ENCODE measurements at places on chromosomes 5 and 9. TPM values are rescaled to one million over a fixed set of nuclear protein-coding genes. Genes with fewer than 3 reads are reported as not detected.

Gene DNAJC21
- 72.9 TPM for total RNA-seq

Gene INSL6
- 6.3 TPM for total RNA-seq

Gene MLANA
- 1.2 TPM for total RNA-seq

Gene GOLM1
- 29.4 TPM for total RNA-seq

Gene SPATA31C1
- 1.2 TPM for total RNA-seq

Gene HAVCR2
- 19.7 TPM for total RNA-seq

- no peak for DNase-seq
Measured at GRCh38 chr5:4222147-4222546, 626.5 kb downstream of the IRX1 start.

DNA sequence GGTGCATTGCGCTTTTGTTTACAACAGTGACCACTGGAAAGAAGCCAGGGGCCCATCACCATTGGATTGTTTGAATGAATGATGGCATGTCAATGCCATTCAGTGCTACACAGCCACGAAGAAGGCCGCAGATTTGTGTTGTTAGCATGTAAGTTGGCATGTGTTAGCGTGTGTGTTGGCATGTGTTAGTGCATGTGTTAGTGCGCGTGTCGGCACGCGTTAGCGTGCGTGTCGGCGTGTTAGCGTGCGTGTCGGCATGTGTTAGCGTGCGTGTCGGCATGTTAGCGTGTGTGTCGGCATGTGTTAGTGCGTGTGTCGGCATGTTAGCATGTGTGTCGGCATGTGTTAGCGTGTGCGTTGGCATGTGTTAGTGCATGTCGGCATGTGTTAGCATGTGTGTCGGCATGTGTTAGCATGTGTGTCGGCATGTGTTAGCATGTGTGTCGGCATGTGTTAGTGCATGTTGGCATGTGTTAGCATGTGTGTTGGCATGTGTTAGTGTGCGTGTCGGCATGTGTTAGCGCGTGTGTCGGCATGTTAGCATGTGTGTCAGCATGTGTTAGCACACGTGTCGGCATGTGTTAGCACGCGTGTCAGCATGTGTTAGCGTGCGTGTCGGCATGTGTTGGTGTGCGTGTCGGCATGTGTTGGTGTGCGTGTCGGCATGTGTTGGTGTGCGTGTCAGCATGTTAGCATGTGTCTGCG, 15.3 kb upstream of the ANKRD33B start:
- DNase-seq = no peak

DNA sequence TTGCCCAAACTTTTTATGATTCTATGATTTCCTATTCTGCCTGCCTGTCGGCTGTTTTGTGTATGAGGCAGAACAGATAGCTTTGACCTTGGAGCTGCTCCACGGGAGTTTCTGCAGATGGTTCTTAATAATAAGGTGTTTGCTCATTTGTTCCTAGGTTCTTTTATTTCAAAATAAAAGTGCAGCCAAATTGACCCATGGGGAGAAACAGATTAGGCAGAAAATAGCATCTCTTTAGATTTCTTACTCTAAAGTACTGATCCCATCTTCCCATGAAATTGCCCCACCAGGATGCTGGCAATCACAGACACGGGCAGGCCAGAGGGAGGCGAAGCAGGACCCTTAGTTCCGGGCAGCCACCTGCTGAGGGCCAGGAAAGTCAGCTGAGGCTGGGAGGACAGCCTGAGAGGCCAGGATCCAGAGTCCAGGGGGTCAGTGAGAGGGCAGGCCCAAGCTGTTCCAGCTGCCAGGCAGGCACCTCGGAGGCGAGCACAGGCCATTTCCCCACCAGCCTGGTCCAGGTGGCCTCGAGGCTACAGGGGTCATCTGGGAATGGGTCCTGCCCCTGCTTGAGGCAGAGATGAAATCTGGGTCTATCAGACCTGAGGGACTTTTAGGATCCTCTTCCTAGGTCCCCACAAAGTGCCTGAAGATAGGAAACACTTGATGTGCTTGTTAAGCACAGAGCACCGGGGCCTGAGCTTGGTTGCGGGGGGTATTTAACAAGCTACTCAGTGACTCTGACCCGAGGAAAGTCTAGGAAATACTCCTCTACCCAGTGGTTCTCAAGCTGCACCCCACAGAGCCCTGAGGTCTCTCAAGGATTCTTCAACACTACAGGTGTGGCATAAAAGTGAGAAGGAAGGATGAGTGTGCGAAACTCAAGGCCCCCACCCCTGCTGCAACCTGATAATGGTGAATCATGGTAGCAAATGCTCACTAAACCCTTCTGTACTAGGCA, 145.4 kb downstream of the CMYA5 start:
- DNase-seq = no peak

DNA sequence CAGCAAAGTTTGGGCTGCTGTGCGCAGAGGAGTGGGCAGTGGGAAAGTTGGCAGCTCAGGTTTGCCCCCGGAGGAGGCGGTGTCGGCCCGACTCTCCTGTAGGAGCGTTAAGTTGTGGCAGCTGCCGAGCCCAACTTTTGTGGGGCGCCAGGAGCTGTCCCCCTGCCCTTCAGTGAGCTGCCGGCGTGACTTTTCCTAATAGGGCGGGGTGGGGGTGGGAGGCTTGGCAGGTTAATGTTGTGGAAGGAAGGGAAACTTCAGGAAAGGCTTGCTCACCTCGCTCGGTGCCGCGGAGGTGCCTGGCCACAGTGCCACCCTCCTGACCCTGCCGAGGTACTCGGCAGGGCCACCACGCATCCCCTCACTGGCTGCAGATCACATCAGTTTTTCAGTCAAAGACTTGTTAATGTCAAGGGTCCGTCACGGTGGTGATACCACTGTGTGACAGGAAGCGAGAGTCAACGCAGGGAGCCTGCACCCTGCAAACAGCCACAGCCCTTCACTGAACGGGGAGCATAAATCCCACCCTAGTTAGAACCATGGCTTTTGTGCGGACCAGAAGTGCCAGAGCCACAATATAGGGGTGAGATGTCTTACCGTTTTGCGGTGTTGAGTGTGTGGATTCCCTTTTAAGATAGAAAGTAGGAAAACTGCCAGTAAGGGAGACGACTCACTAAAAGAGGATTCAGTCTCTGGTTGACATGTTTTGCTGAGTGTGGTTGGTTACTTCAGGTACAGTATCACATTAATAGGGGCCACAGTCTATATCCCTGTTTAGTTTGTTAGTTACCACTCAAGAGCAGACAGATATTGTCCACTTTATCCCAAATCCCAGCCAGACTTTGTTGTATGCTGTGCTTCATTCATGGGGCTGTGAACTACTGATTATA, 796 bp downstream of the LNPEP start:
- DNase-seq = peak; percentile 38

DNA sequence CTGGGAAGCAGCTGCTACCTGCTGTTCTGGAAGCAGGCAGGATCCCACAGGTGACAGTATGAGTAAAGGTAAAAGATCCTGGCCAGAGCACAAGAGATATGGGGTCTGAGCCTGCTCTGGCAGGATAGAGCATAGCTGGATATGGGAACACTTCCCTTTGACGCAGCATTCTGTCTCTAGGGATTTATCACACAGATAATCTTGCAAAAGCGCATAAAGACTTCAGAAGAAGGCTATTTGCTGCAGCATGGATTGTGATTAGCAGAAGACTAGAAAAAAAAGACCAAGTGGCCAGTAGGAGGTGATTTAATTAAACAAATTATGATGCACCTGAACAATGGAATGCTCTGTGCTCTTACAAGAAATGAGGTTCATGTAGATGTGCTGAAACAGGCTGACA, 52.4 kb upstream of the PWWP2A start:
- peak; percentile 74 for DNase-seq

GRCh38 chr5:36523926-36524325, 82.5 kb upstream of the SLC1A3 start:
- no peak for DNase-seq
